ENCODE measurements at places on chromosomes 11 and 22.

DNA sequence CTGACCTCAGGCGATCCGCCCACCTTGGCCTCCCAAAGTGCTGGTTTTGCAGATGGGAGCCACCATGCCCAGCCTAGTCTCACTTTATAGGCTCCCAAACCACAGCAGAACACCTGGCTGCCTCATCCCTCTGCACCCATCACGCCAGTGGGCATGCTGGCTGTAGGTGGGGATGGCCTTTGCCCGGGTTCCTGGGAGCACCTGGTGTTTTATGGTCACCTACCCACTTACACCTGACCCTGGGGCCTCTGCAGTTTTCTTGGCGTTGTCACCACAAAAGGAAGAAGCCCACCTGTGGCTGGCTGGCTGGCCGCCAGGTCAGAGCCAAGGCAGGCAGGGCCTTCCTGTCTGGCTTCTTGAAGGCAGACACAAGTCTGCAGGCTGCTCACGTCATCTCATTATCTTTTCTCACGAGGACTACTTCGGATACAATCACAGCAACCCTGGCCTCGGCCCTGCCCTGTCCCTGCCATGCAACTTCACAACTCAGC, 8.2 kb downstream of the RRP7A start:
- no peak for DNase-seq

DNA sequence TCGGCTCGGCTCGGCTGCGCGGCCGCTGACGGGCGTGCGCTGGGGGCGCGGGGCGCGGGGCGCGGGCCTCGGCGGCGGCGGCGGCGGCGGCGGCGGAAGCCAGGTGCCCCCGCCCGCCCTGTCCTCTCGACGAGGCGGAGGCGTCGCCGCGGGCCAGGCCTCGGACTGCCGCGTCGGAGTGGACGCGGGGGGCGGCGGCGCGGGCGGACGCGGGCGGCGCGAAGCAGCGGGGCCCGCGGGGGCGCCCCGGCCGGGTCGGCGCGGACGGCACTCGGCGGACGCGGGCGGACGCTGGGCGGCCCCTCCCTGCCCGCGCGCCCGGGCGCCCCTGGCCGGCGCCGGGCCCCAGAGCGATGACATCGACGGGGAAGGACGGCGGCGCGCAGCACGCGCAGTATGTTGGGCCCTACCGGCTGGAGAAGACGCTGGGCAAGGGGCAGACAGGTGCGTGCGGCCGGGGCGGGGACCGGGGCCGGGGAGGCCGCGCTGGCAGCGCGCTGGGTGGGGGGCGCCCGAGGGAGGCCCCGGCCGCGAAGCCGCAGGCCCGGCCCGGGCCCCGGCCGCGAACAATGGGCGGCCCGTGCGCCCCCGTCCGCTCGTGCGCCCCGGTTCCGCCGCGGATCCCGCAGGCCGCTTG, at the start of gene BRSK2:
Gene BRSK2, plus strand, starts transcription at position 3 of the 637 bp plus-strand sequence. Its CDS starts 351 bp downstream, at position 354.
- DNase-seq, result no peak

- DNase-seq, result no peak
These were observed 58.2 kb downstream of the COMMD9 start for GRCh38 chr11:36230779-36231699.

DNA sequence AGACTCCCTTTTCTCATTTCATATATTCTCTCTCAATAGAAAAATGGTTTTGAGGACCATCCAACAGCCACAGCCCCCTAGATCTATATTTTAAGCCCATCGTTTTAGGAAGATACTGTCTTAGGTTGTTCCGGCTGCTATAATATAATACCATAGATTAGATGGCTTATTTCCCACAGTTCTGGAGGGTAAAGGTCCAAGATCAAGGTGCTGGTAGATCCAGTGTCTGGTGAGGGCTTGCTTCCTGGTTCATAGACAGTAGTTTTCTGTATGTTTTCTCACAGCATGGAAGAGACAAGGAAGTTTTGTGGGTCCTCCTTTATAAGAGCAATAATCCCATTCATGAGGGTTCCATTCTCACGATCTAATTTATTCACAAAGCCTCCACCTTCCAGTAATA, 215.1 kb downstream of the AASDHPPT start:
- DNase-seq, result no peak

- no peak for DNase-seq
These were observed 8.8 kb downstream of the ATP5MG start for GRCh38 chr11:118410055-118410745.

- no peak for DNase-seq
These were observed 378.7 kb upstream of the ANO5 start for GRCh38 chr11:21814169-21814568.

- DNase-seq, result no peak
These were observed 4.2 kb downstream of the ELF5 start for GRCh38 chr11:34509336-34509876.

- no peak for DNase-seq
These were observed 17.8 kb upstream of the CARS1 start for GRCh38 chr11:3074912-3075589.

DNA sequence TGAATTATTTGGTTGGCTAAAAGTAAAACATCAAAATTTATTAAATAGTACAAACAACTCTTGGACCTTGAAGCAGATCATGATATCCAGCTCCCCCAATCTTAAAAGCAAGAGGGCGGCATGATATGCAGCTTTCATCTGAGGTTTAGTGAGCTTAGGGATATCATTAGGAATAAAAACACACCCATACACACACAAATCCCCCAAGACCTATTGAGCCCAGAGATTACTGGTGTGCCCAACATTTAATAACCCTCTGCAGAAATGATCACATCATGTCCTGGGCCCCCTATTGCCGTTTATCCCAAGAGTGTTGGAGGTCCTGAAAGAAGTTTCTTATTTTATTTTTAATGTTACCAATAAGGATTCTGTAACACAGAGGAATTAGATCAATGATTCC, at the start of gene OR8D1:
Gene OR8D1, minus strand, starts transcription at position 101 of the 400 bp plus-strand sequence. CDS start 3,183 bp downstream, outside the sequence.
- DNase-seq, result no peak

- no peak for DNase-seq
These were observed 2.7 kb upstream of the ARHGAP42 start for GRCh38 chr11:100684101-100685065.

- no peak for DNase-seq
These were observed 136.4 kb downstream of the BUD13 start for GRCh38 chr11:116636341-116636929.

DNA sequence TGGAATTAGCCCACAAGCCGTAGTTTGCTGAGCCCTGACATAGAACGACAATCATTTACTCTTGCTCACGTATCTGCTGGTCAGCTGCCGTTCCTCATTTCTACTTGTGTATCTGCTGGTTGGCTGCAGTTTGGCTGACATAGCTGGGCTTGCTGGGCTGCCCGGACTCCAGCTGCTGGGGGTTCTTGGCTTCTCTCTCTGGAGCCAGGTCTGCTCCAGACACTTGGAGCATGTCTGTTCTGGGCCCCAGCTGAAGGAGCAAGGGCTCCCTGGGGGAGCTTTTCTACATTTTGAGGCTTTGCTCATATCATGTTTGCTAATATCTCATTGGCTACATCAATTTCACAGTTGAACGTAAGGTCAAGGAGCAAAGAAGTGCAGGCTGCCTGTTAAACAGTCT, 47.3 kb downstream of the PRDM11 start:
- no peak for DNase-seq
